ENCODE measurements at places on chromosomes 7 and 10.

DNA sequence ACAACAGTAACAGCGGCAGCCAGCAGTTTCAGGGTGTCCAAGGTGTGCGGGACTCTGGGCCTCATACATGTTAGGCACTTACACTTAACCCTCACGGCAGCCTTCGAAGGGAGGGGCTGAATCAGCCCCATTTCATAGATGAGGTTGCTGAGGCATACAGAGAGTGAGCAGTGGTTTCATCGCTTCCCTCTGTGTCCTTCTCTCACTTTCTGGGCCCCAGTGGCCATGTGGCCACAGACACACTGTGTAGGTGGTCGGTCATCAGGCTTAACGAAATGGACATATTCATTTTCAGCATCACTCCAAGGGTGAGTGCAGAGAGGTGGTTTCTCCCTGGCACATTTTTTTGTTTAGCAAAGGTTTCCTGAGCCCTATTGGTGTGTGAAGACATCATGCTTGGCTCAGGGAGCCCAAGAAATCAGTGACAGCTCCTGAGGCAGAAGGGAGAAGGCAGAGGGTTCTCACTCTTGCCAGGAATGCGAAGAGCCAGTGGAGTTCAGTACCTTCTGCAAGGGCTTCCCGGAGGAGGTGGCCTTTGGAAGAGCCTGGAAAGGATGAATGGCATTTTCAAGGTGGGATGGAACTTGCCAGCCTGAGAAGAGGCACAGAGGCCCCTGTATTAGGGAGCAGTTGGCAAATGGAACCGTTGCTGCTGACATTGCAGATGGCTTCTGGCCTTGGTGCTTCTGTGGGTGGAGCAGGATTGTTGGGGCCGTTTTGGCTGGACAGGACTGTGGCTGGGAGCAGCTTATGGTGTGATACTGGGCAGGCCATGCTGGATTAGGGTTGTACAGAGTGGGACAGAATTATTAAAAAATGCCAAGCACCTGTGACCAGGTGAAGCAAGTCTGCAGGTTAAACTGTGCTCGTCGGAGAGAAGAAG lies 61.7 kb upstream of the PPIF start:
- DNase-seq = no peak

DNA sequence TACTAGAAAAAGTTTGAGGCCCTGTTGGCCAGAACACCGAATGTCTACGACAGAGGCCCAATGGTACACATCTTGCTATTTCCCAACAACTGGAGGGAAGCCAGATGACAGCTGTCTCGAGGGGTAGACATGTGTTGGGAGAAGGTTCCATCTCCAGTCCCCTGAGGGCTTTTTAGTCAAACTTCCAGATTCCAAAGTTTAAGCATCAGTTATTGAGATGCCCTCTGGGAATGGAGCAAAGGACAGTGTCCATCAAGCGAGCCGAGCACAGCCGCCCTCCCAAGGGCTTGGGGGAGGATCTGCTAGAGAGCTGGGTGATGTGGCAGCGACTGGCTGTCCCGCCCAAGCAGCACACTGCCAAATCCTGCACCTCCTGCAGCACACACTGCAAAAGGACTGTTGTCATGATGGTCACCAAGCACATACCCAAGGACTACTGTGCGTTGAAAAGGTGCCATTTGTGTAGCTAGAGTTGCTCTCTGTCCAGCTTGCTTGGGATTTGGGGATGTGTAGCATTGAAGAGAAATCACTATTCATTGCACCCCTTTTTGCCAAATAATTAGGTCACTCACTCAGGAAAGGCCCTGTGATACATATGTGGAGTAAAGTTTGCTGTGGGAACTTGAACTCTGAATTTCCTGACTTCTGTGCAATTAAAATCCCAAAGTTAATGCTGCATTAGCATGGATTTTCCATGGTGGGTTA lies 164.6 kb downstream of the TRIL start:
- no peak for DNase-seq

- DNase-seq = no peak
Measured at GRCh38 chr10:101824736-101825135, 6.5 kb upstream of the OGA start.

GRCh38 chr7:36999626-37000485 lies 275.6 kb upstream of the AOAH start:
- DNase-seq = no peak

DNA sequence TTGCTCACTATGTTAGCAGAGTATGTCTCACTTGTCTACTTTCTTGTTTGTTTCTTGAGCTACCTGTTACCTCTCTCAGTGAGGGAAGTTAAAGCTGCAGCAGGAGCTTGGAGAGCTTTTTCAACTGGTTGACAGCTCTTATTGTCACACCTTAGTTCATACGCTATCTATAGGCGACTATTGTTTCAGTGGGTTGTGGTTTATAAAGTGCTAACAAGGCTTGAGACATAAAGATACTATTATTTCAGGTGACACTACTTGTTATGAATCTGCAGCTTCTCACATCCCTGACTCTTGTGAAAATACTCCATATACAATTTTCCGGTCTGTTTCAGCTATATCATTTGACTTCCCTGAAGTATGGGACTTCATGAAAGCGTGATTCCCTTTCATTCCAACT lies 167.4 kb downstream of the CSTF2T start:
- no peak for DNase-seq

- DNase-seq = no peak
Measured at GRCh38 chr7:15313361-15313760, 248.5 kb downstream of the AGMO start.

DNA sequence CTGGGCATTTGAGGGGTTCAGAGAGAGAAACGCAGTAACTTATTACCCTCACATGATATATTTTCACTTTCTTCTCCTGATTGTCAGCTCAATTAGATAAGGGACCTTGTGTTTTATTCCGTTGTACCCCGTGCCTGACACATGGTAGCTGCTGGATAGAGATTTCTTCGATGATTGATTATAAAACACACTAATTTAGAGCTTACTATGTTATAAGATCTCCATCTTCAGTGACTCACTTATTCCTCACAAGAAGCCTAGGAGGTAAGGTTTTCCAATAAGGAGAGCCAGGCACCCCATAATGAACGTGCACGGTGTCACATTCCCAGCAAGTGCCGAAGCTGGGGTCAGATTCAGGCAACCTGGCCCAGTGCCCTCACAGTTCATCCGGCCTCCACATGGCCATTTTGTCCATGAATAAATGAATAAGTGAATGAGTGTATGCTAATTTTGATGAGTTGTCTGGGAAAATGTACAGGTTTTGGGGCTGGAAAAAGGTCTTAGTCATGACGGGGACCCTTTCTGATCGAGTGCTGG lies 138.1 kb upstream of the CDCA7L start:
- DNase-seq = no peak

- no peak for DNase-seq
Measured at GRCh38 chr7:628402-628763, 98.1 kb upstream of the DNAAF5 start.

DNA sequence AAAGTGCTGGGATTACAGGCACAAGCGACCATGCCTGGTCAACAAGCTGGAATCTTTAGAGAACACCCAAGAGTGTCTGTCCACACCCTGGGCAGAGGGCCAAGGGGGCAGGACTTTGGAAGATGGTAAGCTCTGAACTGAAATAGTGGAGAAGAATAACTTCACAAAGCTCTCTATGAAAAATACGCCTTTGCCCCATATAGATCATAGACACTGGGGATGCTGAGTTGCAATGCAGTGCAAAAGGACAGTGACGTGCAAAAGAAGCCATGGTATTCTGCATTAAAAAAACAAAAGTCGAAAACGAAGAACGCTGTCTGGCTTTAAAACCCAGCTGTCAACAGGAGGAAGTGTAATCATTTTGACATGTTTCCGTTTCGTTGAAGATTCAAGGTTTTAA lies 353.6 kb downstream of the CALN1 start:
- no peak for DNase-seq

DNA sequence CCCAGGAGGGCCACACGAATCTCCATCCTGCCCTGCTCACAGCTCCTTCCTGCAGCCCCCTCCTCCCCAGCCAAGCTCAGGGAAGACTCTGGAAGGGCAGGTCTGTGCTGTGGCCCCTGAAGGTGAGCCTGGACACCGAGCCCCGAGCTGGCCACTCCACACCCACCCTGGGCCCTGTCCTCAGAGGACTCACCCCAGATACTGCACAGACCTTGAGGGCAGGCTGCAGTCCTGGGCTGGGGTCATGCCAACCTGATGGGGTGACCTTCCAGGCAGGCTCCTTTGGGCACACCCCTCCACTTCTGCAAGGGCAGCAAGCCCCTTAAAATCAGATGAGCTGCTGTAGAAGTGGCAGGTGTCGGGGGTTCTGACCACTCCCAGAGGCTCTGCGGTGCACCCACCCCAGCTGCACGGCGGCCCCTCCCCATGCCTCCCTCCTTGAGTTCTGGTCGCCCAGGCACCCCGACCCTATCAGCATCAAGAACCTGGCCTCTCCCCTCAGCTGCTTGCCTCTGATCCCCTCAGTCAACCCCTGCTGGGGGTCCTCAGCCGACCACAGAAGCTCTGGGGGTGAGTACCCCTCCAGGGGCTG lies 24.3 kb downstream of the YKT6 start:
- no peak for DNase-seq

DNA sequence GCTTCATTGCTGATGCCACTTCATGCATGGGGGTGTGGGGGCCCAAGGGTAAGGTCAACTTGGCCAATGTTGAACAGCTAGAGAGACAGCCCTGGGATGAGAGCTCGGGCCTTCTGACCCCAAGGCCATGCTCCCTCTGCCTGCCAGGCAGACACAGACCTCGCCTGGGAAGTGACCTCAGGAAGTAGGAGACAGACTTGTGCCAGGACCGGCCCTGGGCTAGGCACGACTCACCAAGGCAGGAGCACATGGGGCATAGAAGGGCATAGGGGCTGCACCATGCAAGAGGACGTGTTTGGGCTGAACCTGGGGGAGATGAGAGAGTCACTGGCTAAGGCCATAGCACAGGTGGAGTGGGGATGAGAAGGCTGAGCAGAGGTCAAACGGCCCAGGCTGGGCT lies 27.1 kb downstream of the ZCCHC24 start:
- no peak for DNase-seq

DNA sequence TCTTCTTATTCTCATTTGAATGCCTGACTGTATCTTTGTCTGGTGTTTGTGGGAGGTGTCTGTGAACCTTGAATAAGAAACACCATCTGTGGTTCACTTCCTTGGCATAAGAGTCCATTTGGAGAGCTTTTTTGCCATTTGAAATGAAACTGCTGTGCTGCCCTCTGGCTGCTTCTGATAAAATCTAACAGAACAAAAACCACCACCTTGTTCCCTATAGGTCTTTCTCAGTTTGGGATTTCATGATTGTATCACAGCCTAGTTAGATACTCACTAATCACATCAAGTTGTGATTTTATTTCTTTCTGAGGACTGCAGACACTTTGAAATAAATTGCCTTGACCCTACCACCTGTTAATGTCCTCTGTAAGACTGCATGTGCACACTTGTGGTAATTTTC lies 102.7 kb upstream of the FAM13C start:
- no peak for DNase-seq

All from NCI-H748 treated with DMSO at 0.1 percent for 48 hours (cell line).